ENCODE measurements at places on chromosomes 1 and 21.
A peak's percentile ranks its signal among the peaks of the same experiment; 100 is the strongest.

DNA sequence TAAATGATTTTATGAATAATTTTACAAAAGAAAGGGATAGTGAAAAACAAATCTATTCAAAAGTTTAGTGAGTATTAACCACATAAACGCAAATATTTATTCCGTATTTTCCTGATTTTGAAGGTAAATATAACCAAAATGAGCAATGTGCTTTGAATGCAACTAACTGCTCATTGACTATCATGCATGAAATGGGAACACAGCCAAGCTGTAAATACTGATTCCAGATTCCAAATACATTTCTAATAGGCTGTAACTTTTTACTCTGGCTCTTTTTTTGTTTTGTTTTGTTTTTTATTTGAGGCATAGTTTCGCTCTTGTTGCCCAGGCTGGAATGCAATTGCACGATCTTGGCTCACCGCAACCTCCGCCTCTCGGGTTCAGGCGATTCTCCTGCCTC, 41.8 kb downstream of the SELENOF start:
- DNase-seq = no peak

GRCh38 chr1:5269901-5270300, 615.5 kb downstream of the AJAP1 start:
- no peak for DNase-seq

DNA sequence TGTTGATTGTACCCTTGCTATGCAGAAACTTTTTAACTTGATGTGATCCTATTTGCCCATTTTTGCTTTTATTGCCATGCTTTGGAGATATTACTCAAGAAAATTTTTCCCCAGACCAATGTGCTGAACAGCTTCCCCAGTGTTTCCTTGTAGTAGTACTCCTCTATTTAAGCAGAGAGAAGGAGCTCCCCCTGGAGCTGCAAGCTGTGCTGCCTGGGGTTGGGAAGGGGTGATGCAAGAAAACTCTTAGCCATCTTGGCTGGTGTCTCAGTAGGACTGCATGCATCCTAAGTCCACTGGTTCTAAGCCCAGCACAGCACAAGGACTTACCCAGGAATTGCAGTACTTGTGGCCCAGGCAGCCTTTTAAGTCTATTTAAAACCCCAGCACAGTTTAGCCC, 121.6 kb downstream of the NTMT2 start:
- DNase-seq = no peak

DNA sequence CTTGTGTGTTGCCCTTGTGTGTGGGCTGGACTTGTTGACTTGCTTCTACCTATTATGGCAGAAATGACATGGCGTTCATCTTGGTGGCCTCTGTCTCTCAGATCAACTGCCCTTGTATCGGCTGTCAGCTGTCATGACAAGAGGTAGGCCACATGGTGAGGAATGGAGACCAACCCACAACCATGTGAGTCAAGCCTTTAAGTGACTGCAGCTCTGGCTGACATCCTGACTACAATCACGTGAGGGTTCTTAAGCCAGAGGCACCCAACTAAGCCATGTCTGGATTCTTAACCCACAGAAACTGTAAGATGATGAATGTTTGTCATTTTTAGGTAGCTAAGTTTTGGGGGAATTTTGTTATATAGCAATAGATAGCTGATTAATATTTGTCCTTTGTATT, 82.1 kb downstream of the KCND3 start:
- DNase-seq = no peak

- DNase-seq = no peak
Observed at GRCh38 chr1:81125672-81126071, 675.1 kb upstream of the ADGRL2 start.

GRCh38 chr1:21775985-21776562, 6.9 kb downstream of the USP48 start:
- DNase-seq = no peak

GRCh38 chr1:104468282-104468681, 718.6 kb downstream of the AMY1C start:
- no peak for DNase-seq

DNA sequence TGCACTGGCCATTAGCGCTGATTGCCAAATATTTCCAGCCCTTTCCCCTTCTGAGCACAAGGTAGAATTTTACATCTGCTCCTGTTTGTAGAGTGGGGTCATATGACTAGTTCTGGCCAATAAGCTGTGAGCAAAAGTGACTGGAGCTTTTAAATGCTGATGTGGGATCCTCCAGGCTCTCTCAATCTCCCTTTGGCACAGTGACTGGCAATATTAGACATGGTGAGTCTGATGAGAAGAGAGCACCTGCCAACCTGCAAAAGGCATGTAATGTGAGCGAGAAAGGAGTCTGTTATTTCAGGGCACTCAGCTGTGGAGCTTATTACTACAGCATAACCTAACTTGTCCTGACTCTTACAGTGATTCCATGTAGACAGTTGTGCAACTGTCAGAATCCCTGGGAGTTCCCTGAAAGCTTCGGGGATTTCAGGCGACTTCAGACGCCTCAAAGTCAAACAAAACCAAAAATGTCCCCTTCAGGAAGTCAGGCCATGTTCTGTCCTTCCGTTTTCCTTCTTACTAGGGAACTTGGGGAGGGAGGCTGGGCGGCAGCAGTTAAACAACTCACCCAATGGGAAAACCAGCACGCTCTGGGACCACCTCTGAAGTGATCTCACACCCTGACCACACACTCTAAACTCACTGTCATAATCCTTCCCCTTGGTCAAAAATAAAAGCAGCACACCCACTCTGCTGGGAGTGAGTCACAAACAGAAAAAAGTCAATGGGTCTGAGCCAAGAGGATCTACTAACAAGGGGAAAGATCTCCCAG, 3.6 kb upstream of the RASSF5 start:
- DNase-seq = peak; percentile 64

Measured in heart left ventricle (tissue), 16 donors.